Suppressor macrophage treated with lipopolysaccharide for 1 hour (primary cell): ENCODE measurements at places on chromosomes 7 and 10.

- DNase-seq, result peak; percentile 54
These were observed 170.5 kb downstream of the RPS24 start for GRCh38 chr10:78203915-78204818.

DNA sequence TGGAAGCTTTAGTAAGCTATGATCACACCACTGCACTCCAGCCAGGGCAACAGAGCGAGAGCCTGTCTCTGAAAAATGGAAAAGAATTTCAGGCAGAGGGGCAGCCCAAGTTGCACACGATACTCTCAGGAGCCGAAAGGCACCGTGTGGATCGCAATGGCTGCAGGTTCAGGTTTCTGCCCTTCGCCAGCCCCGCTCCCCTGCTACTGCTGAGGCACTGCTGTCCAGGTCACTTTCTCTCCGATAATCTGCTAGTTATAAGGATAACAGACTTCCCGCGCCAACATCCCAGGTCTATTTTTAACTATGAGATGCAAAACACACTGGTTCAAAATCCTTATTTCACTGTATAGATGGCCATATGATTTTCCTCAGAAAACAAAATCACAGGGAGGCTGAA, 11.1 kb downstream of the BEND7 start:
- no peak for DNase-seq

DNA sequence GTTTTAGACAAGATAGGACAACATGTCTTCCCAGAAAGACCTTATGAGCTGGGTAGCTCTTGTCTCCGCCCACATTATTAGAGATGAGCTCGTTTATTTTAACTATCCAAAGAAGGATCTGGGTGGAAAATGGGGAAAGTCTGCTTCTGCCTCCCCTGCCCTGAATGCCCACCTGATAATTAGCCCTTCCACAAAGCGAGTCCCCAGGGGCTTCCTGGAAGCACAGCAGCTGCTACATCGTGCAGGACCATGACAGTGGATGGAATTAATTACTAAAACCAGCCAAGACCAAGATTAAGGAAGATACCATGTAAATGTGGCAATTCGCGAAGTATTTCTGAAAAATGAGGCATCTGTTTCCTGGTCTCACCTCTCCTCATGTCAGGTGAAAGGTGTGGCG, 374.4 kb downstream of the PAXIP1 start:
- DNase-seq, result no peak

DNA sequence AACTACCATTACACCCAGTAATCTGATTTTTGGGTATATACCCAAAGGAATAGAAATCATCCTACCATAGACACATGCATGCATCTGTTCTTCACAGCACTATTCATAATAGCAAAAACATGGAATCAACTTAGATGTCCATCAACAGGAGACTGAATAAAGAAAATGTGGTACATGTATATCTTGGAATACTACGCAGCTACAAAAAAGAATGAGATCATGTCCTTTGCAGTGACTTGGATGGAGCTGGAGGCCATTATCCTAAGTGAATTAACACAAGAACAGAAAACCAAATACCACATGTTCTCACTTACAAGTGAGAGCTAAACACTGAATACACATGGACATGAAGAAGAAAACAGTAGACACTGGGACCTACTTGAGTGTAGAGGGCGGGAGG, 254.9 kb downstream of the CACNA2D1 start:
- DNase-seq, result no peak

GRCh38 chr10:86775870-86776180, 19.4 kb downstream of the BMPR1A start:
- no peak for DNase-seq

- DNase-seq, result no peak
These were observed 34.3 kb downstream of the WASL start for GRCh38 chr7:123714296-123715080.

- no peak for DNase-seq
These were observed 54.3 kb downstream of the EPDR1 start for GRCh38 chr7:37974711-37975110.

DNA sequence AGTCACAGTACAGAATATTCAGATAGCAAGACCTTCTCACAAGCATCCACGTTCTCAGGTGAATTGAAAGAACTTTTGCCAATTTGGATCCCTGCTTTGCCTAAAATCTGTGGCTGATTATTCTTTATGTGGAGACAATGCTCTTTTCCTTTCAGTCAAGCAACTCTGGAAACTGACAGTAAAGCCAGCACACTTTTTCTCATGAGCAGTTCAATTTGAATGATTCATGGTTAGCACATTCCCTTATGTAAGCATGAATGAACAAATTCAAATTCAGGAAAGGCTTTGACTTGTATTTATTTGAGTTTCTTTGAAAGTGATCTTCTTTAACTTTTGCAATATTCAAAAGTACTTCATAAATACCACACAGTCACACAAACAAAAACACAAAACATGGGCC, 57.6 kb downstream of the MEOX2 start:
- DNase-seq, result no peak

DNA sequence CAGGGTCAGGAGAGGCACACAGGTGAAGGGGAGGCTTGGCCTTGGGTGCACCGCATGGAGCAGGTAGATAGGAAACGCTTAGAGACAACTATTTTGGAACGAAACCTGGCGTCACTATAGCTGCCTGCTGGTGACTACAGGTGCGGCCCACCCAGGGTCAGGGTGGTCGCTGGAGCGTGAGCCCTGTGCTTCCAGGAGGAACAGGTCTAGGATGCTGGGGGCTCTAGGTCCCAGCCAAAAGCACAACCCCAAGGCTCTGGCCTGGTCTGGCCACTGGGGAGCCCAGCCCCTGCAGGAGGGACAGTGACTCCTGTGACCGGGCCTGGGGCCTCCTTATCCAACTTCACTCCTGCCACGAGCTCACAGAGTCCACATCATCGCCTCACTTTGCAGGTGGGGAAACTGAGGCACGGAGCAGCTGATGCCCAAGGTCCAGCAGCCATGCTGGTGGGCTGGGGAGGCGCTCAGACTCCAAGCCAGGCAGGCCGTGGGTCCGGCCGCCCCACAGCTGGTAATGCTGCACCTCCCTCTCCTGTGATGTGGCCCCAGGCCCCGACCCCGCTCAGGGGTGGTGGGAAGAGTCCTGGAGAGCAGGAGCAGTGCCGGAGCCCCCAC, 9.0 kb downstream of the LFNG start:
- no peak for DNase-seq

- no peak for DNase-seq
These were observed 14.2 kb upstream of the TMEM254 start for GRCh38 chr10:80064120-80064886.

GRCh38 chr10:16776896-16777295, 40.3 kb downstream of the RSU1 start:
- DNase-seq, result no peak

GRCh38 chr10:124236816-124237215, 143.4 kb upstream of the CHST15 start:
- DNase-seq, result no peak

GRCh38 chr7:128783143-128783861, 7.7 kb upstream of the OPN1SW start:
- no peak for DNase-seq

GRCh38 chr7:143223784-143224183, 1.9 kb downstream of the TAS2R40 start:
- no peak for DNase-seq

- no peak for DNase-seq
These were observed 2.1 kb downstream of the EPHB4 start for GRCh38 chr7:100825215-100825671.

- DNase-seq, result peak; percentile 69
These were observed 21.7 kb downstream of the PLAU start for GRCh38 chr10:73932620-73933112.

GRCh38 chr10:126153711-126154628, 234.3 kb downstream of the ADAM12 start:
- DNase-seq, result no peak

GRCh38 chr7:95553939-95554338, 42.4 kb downstream of the PDK4 start:
- DNase-seq, result no peak

DNA sequence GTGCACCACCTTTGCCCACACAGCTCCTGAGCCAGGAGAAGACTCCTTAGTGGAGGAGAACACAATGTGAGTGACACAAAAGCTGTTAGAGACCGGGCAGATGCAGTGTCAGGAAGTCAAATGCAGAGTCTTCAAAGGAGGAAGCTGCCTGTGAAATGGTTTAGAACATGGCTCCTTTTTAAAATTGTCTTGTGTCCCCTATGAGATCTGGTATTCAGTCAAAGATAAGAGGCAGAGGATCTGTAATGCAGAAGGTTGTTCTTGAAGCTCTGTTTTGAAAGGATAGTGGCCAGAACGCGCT, 133.0 kb downstream of the VIPR2 start:
- no peak for DNase-seq

- DNase-seq, result no peak
These were observed 10.7 kb downstream of the CALD1 start for GRCh38 chr7:134789967-134790685.

DNA sequence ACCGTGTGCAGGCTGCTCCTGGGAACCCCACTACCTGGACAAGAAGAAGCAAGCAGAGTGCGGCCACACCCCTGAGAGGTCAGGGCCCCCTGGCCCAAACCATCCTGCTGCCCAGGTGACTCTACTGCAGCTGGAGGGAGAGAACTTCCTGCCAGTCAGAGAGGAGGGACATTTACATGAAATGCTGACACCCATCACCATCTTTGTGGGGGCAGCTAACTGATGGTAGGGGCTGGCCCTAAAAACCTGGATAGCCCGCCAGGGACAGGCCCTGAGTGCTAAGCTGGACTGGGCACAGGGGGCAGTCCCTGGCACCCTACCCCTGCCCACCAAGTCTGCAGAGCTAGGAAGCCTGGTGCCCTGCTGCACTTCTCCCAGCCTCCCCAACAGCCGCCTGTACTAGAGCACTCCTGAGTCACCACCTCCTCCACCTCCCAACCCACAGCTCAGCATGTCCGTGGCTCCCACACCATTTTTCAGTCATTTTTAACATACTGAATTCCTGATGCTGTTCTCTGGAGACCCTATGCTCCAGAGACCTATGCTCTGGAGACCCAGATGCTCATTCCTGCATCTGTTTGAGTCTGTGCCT, 27.5 kb downstream of the DPCD start:
- DNase-seq, result no peak
